ENCODE measurements at places on chromosomes 3 and 15. TPM values are rescaled to one million over a fixed set of nuclear protein-coding genes. Genes with fewer than 3 reads are reported as not detected.
A peak's percentile ranks its signal among the peaks of the same experiment; 100 is the strongest.

DNA sequence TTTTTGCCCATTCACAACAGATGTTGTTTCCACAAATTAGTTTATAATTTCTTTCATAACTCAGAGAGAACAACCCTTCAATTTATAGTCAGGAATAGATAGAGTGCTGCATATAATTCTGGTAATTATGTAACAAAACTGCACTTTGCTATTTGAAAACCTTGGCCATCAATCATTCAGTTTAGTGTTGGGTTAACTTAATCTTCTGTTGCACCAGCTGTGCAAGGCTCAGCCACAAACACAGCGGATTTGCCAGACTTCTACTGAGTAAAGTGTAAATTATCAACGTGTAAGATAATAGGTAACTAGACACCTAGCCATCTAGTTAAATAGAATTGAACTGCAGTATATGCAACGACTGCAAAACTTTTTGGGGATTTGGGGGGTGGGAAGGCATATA lies 1064.3 kb upstream of the EPHA6 start:
- H3K27me3 ChIP-seq, result no peaks in the 10 kb centered on the region
- no peaks in the 10 kb centered on the region for H3K36me3 ChIP-seq
- no peak for DNase-seq
- no peak overlapping the region for H3K27ac ChIP-seq
- no peaks in the 10 kb centered on the region for H3K4me1 ChIP-seq
- H3K4me3 ChIP-seq, result no peak overlapping the region

DNA sequence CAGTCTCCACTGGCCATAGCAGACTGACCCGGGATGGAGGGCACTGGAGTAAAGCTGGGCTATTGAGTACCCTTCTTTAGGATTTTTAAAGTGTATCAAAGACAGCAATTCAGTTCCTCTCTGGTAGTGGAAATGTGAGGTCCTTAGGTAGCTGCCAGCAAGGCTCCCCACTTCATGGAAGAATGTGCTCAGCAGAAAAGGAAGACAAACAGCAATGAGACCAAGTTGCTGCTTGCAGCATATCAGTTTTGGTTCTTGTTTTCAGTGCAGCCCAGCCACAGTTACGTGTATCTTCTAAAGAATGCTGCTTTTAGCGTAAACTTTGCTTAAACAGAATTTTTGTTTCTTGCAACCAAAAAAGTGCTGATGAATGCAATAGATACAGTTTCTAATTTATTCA lies 374.0 kb upstream of the CBLB start:
- H3K4me1 ChIP-seq, result no peaks in the 10 kb centered on the region
- no peaks in the 10 kb centered on the region for H3K36me3 ChIP-seq
- DNase-seq, result no peak
- no peak overlapping the region for H3K4me3 ChIP-seq

DNA sequence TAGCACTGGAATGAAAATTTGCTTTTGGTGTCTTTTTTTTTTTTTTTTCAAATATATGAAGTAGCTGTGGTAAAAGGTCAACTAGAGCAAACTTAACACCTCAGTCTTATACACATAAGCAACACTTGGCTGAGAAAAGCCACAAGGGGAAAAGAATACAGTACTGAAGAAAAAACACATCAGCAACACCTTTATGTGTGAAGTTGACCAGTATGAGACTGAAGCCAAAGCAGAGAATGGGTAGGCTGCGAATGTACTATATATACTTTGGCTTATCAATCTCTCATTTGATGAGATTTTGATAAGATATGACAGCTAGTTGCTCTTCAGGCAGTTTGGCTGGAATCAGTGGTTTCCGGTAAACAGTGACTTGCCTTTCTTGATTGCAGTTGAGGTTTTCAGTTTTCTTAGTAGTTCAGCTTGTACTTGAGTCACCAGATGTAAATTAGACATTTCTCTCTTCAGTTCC lies 22.0 kb upstream of the ZCWPW2 start:
- H3K4me1 ChIP-seq, result no peaks in the 10 kb centered on the region
- DNase-seq, result peak; percentile 62
- peaks cover 5% of the 10 kb centered on the region for H3K36me3 ChIP-seq
- H3K4me3 ChIP-seq, result no peak overlapping the region
- H3K27ac ChIP-seq, result no peak overlapping the region
- no peaks in the 10 kb centered on the region for H3K27me3 ChIP-seq

DNA sequence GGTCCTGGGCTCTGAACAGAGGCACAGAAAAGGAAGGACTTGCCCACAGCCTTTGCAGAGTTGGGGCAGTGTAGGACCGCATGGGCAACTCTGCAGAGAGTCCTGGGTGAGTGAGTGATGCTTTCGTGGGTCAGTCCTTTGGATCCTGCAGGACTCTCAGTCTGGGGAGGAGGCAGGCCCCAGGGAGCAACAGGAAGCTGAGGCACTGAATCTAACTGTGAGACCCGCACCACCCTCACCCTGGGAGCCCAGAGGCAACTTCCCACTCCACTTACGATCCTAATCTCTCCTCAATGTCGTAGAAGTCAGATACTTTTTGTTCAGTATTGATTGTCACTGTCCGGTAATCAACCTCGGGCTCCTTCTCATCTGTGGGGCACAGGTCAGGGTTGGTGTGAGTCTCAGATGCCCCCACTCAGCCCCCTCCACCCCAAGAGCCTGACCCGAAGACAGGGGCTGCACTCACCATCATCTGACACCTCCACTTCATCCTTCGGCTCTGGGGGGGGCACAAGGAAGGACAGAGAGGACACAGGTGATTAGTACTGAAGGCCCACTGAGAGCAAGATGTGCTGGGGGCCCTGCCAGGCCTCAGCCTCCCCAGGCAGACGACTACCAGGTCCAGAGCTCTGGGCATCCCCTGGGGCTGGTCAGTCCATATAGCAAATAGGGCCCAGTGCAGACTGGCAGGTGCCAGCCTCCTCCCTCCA lies 64.0 kb upstream of the HACD2 start:
- peaks cover 26% of the 10 kb centered on the region for H3K36me3 ChIP-seq
- no peak for DNase-seq
- H3K4me1 ChIP-seq, result peaks cover 14% of the 10 kb centered on the region
- no peaks in the 10 kb centered on the region for H3K27me3 ChIP-seq
- H3K27ac ChIP-seq, result no peak overlapping the region
- no peak overlapping the region for H3K4me3 ChIP-seq

GRCh38 chr15:65392368-65392767 lies 14.6 kb upstream of the IGDCC3 start:
- no peak overlapping the region for H3K4me3 ChIP-seq
- H3K4me1 ChIP-seq, result no peaks in the 10 kb centered on the region
- H3K27ac ChIP-seq, result no peak overlapping the region
- no peak for DNase-seq
- H3K36me3 ChIP-seq, result no peaks in the 10 kb centered on the region

DNA sequence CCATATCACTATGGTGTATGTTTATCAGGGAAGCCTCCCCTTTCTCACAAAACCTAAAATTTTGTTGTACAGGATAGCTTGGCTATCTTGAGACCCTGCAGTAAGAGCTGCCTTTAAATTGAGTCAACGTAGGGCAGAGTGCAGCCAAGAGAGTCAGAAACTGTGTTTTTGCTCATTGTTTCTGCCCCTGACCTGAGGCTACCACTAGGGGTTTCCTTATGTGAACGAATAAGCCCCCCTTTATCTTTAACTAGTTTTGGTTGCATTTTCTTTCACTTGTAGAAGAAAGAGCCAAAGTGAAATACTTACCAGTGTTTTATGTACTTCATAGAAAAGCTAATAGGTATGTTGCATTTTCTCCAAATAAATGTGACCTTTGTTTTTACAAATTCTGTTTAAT lies 149.9 kb upstream of the TMC3 start:
- no peaks in the 10 kb centered on the region for H3K4me1 ChIP-seq
- no peaks in the 10 kb centered on the region for H3K27me3 ChIP-seq
- H3K4me3 ChIP-seq, result no peak overlapping the region
- no peak overlapping the region for H3K27ac ChIP-seq
- no peak for DNase-seq

The IGSF10 gene
- 2.8 TPM for polyA plus RNA-seq

The GOLGA8M gene
- 0.17 TPM for polyA plus RNA-seq

The TEX264 gene
- polyA plus RNA-seq, result 34.3 TPM

DNA sequence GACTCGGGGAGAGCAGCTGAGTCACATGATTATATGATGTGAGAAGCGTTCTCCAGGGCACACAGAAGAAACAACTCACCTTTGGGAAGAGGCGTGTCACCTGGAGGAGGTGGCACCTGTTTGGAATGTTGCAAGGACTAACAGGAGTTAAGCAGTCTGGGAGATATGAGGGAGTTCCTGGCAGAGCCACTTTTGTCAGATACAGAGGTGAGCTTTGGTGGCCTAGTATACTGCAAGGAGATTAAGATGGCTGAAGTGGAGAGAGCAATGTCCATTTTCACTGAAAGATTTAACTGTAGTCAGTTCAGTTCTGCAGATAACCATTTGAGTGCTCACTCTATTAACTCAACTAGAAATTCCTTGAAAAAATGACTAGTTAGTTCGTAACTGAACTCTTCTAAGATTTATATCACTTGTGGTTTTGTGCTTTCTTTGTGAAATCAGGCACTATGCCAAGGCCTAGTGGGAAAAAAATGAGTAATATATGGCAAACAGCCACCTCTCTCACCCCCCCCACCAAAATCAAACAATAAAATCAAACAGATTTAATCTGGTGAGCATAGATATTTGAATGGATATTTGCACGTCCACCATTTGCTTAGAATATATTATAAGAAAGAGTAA lies 61.3 kb downstream of the CRYBG3 start:
- H3K36me3 ChIP-seq, result peaks cover 2% of the 10 kb centered on the region
- H3K27me3 ChIP-seq, result no peaks in the 10 kb centered on the region
- DNase-seq, result peak; percentile 79
- H3K27ac ChIP-seq, result no peak overlapping the region
- peaks cover 2% of the 10 kb centered on the region for H3K4me1 ChIP-seq

- H3K4me3 ChIP-seq, result no peak overlapping the region
- no peaks in the 10 kb centered on the region for H3K4me1 ChIP-seq
- no peaks in the 10 kb centered on the region for H3K36me3 ChIP-seq
Measured at GRCh38 chr3:155382396-155383042, 89.0 kb upstream of the STRIT1 start.

- peaks cover 16% of the 10 kb centered on the region for H3K4me1 ChIP-seq
- no peak for DNase-seq
- no peak overlapping the region for H3K4me3 ChIP-seq
- no peak overlapping the region for H3K27ac ChIP-seq
Measured at GRCh38 chr3:157133434-157134320, 26.3 kb downstream of the CCNL1 start.

DNA sequence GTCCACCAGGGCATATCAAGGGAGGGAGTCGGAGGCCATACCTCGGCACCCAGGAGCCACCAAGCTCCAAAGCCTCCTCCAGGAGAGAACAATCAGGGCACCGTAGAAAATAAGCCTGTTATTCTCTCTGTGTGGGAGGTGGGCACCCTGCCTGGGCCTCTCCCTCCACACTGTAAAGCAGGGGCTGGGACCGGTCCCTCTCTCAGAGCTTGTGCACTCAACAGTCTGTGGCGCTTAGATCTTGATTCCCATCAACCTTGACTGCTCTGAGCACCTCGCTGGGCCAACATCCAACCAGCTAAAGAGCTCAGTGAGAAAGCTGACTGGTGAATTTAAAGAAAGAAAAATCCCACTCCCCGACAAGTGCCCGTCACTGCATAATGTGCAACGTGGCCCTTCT lies 53.0 kb downstream of the PCSK6 start:
- H3K27ac ChIP-seq, result no peak overlapping the region
- no peak for DNase-seq
- H3K36me3 ChIP-seq, result no peaks in the 10 kb centered on the region
- H3K4me3 ChIP-seq, result no peak overlapping the region

GRCh38 chr3:36678216-36679013 lies 85.9 kb downstream of the DCLK3 start:
- DNase-seq, result peak; percentile 86
- H3K27ac ChIP-seq, result peak overlapping the region; percentile 68
- peaks cover 4% of the 10 kb centered on the region for H3K4me1 ChIP-seq
- no peaks in the 10 kb centered on the region for H3K36me3 ChIP-seq

The PRICKLE2 gene
- polyA plus RNA-seq, result 7.2 TPM

DNA sequence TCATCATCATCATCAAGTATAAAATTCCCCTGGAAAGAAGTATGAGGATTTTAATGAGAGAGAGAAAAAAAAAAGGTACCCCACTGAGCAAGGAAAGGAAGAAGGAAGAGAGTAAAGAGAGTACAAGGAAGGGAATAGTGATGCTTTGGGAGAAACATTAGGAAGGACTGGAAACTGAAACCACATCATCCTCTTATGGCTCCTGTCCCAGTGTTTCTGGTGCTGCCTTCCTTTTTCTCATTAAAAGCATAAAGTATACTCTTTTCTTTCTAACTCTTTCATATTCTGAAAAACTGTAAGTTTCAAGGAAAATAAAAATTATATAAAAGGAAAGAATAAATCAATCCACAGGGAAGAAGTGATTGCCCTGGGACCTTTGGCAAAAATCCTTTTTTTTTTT lies 616.4 kb upstream of the CBLB start:
- H3K4me1 ChIP-seq, result no peaks in the 10 kb centered on the region
- H3K4me3 ChIP-seq, result no peak overlapping the region
- no peak for DNase-seq
- H3K27me3 ChIP-seq, result no peaks in the 10 kb centered on the region

GRCh38 chr3:186965141-186965879 lies 35.0 kb downstream of the ST6GAL1 start:
- no peaks in the 10 kb centered on the region for H3K27me3 ChIP-seq
- H3K27ac ChIP-seq, result no peak overlapping the region
- no peak overlapping the region for H3K4me3 ChIP-seq
- H3K4me1 ChIP-seq, result no peaks in the 10 kb centered on the region
- peak; percentile 18 for DNase-seq

The MAN2C1 gene
- polyA plus RNA-seq, result 40.6 TPM

GRCh38 chr3:72042397-72043203 lies 257.7 kb upstream of the PROK2 start:
- DNase-seq, result peak; percentile 95
- no peaks in the 10 kb centered on the region for H3K4me1 ChIP-seq
- H3K27ac ChIP-seq, result no peak overlapping the region
- no peaks in the 10 kb centered on the region for H3K36me3 ChIP-seq
- H3K27me3 ChIP-seq, result peaks cover 2% of the 10 kb centered on the region
- no peak overlapping the region for H3K4me3 ChIP-seq

DNA sequence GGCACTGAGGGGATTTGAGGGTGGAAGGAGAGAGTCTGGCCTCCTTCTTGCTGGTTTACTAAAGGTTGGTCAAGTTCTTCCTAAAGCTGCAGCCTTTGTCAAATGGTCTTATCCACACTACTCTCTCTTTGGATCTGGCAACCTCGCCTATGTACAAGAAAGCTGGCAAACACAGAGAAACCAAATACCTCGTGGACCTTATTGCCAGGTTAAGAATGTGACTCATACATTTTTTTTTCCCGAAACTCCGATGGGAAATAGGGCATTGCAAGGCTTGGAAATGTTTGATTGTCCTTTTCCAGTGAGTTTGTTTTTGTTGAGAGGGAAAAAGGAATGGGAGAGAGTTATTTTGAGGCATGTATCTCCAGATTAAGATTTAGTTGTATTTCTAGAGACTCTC lies 13.9 kb downstream of the EOMES start:
- no peak overlapping the region for H3K4me3 ChIP-seq
- peaks cover 3% of the 10 kb centered on the region for H3K4me1 ChIP-seq
- H3K27ac ChIP-seq, result no peak overlapping the region
- peak; percentile 38 for DNase-seq

- no peak overlapping the region for H3K27ac ChIP-seq
- no peaks in the 10 kb centered on the region for H3K4me1 ChIP-seq
- no peak for DNase-seq
- H3K36me3 ChIP-seq, result no peaks in the 10 kb centered on the region
- no peak overlapping the region for H3K4me3 ChIP-seq
Measured at GRCh38 chr3:39811561-39811960, 2.2 kb downstream of the MYRIP start.

- no peak overlapping the region for H3K4me3 ChIP-seq
- H3K4me1 ChIP-seq, result no peaks in the 10 kb centered on the region
- no peaks in the 10 kb centered on the region for H3K36me3 ChIP-seq
Measured at GRCh38 chr3:15657016-15657415, 55.5 kb downstream of the BTD start.
